Activated T-helper 2 cell treated with anti-CD3 and anti-CD28 coated beads, Interferon-gamma antibody, Interleukin-2, Interleukin-4, amounts not matched to agents 10 μg/mL and 5 μg/mL and 100 μg/mL, durations not matched to agents 14 hours and 24 hours and 36 hours (primary cell): ENCODE measurements at places on chromosomes 11 and 22. TPM values are rescaled to one million over a fixed set of nuclear protein-coding genes. Genes with fewer than 3 reads are reported as not detected.

- no peak for DNase-seq
Observed at GRCh38 chr11:2536440-2536989, 91.7 kb downstream of the KCNQ1 start.

- DNase-seq: no peak
Observed at GRCh38 chr11:82315093-82315492, 418.6 kb downstream of the FAM181B start.

GRCh38 chr11:78032090-78032489 is 9.0 kb upstream of the KCTD14 start:
- no peak for DNase-seq

GRCh38 chr11:60305906-60306619 is 21.0 kb upstream of the MS4A6E start:
- no peak for DNase-seq

- DNase-seq: peak; percentile 92
Observed at GRCh38 chr22:29883045-29883774, at the start of gene MTMR3. TSS of gene MTMR3 (plus strand) at chr22:29883174. CDS start at chr22:29971060, 87,886 bp downstream.

Gene FREY1
- total RNA-seq: 1.4 and 1.7 TPM in 2 replicates

Gene B3GAT1
- total RNA-seq: 0.05 and 0.27 TPM in 2 replicates
